ENCODE measurements at places on chromosomes 7 and 10. TPM values are rescaled to one million over a fixed set of nuclear protein-coding genes. Genes with fewer than 3 reads are reported as not detected.

The KCNH2 gene
- polyA plus RNA-seq: 6.4 TPM

The MAGI2 gene
- 1.1 TPM for polyA plus RNA-seq

The NKX2-3 gene
- polyA plus RNA-seq: not detected

The SPDYE2B gene
- polyA plus RNA-seq: not detected

The FAM24B gene
- 9.2 TPM for polyA plus RNA-seq

The ARHGAP22 gene
- polyA plus RNA-seq: 13.8 TPM

The CPA4 gene
- 243 TPM for polyA plus RNA-seq

DNA sequence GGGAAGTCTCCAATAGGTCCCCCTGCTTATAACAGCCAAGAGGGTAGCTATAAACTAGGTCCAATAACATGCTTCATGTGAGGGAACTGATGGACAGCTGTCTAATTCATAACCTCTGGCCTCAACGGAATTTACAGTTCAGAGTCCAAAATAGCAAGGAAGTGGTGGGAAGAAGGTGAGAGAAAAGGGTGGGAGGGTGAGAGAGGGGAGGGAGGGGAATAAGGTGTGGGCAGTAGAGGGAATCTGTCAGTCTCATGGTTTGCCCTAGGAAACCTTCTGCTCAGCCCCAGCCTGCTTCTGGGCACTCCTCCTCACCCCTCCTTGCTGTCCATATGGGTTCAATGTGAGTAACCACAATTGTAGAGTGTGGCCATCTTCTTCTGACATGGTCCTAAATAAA is 133.4 kb upstream of the ADO start:
- H3K27ac ChIP-seq: no peak overlapping the region
- H3K4me3 ChIP-seq: no peak overlapping the region
- DNase-seq: no peak

DNA sequence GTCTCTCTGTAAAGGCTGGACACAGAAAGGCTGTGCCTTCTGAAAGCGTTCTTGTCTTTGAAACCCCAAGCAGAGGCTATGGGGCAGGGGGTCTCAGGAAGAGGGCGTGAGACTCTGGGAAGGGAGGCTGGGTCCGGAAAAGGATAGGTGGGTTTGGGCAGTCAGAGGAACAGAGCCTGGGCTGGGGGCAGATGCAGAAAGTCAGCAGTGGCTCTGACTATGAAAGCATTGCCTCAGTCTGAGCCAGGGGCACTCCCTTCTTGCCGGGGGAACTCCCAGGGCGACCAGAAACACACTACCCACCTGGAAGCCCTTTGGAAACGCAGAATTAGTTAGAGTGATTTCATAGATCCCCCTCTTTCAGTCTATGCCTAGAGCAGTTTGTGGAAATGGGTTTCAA is 72.0 kb downstream of the VWA2 start:
- DNase-seq: no peak
- H3K4me1 ChIP-seq: no peaks in the 10 kb centered on the region
- H3K27ac ChIP-seq: no peak overlapping the region
- H3K27me3 ChIP-seq: no peaks in the 10 kb centered on the region
- no peak overlapping the region for H3K4me3 ChIP-seq

GRCh38 chr10:19169684-19170083 is 121.1 kb downstream of the MALRD1 start:
- DNase-seq: no peak
- H3K27ac ChIP-seq: no peak overlapping the region
- H3K4me1 ChIP-seq: no peaks in the 10 kb centered on the region
- H3K27me3 ChIP-seq: no peaks in the 10 kb centered on the region
- H3K36me3 ChIP-seq: no peaks in the 10 kb centered on the region
- no peak overlapping the region for H3K4me3 ChIP-seq

DNA sequence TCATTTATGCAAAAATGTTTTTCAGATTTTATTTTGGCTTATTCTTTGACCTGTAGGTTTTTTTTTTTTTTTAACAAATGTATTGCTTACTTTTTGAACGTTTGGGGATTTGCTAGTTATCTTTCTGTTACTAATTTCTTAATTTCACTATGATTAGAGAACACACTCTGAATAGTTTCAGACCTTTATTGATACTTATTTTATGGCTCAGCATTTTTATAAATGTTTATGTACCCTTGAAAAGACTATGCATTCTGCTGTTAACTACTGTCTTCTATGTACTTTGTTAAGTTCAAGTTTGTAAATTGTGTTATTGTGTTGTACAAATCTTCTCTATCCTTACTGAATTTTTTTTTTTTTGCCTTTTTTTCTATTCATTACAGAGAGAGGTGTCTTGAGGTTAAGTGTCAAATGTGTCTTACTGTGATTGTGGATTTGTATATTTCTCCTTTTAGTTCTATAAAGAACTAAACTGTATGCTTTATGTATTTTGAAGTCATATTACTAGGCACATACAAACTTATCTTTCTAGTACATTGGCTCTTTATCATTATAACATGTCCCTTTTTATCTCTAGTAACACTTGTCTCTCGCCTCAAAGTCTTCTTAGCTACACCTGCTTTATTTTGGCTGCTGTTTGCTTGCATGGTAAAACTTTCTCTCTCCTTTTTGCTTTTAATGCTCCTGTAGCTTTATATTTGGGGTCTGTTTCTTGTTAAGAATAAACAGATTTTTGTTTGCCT is 8.1 kb downstream of the MKLN1 start:
- peaks cover 20% of the 10 kb centered on the region for H3K36me3 ChIP-seq
- no peaks in the 10 kb centered on the region for H3K27me3 ChIP-seq
- H3K27ac ChIP-seq: no peak overlapping the region
- no peaks in the 10 kb centered on the region for H3K4me1 ChIP-seq
- H3K4me3 ChIP-seq: no peak overlapping the region

GRCh38 chr10:114188001-114188400 is 8.8 kb downstream of the TDRD1 start:
- H3K4me3 ChIP-seq: no peak overlapping the region
- no peak for DNase-seq
- no peak overlapping the region for H3K27ac ChIP-seq
- no peaks in the 10 kb centered on the region for H3K4me1 ChIP-seq
- no peaks in the 10 kb centered on the region for H3K36me3 ChIP-seq

GRCh38 chr10:14879124-14879927 is 660 bp downstream of the SUV39H2 start:
- H3K36me3 ChIP-seq: peaks cover 4% of the 10 kb centered on the region
- H3K4me3 ChIP-seq: peak overlapping the region; percentile 97
- peaks cover 19% of the 10 kb centered on the region for H3K4me1 ChIP-seq
- no peaks in the 10 kb centered on the region for H3K27me3 ChIP-seq
- H3K27ac ChIP-seq: peak overlapping the region; percentile 64
- no peak for DNase-seq

- H3K27ac ChIP-seq: no peak overlapping the region
- DNase-seq: no peak
- no peaks in the 10 kb centered on the region for H3K36me3 ChIP-seq
- peaks cover 42% of the 10 kb centered on the region for H3K4me1 ChIP-seq
- no peaks in the 10 kb centered on the region for H3K27me3 ChIP-seq
Observed at GRCh38 chr7:100486111-100486636, 2.4 kb downstream of the NYAP1 start.

DNA sequence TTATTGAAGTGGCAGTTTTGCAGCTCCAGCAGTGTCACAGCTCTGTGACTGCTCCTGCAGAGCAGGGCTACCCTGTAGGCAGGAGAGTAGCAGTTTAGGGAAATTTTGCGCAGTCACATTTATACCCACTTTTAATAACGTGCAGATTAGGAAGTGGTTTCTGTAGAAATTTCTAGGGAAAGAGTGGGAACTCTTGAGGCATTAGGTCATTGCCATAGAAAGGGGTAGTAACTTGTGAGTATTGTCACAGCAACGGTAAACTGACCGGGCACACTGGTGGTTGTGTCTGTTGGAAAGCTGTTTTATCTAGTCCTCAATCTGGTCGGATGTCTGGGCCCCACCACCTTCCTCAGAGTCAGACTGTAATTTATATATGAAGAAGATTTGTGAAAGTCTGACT is 51.9 kb downstream of the CDC14C start:
- H3K27ac ChIP-seq: no peak overlapping the region
- DNase-seq: no peak
- H3K4me3 ChIP-seq: no peak overlapping the region
- H3K36me3 ChIP-seq: no peaks in the 10 kb centered on the region
- no peaks in the 10 kb centered on the region for H3K4me1 ChIP-seq
- no peaks in the 10 kb centered on the region for H3K27me3 ChIP-seq

DNA sequence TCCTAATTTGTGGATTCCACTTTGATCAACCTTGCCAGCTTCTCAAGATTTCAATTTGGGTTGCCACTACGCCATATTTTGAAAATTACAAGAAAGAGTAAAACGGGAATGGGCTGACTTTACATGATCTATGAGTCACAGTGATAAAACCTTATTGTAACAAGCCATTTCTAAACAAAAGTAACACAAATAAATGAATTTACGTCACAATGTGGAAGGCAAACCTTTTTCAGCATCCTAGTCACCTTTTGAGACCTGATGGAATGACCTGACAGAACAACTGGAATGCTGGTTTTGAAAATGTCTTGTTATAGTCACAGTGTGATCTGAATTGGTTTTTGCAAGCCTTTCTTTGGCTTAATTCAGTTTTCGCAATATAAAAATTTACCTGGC is 85.9 kb downstream of the CDK6 start:
- H3K27ac ChIP-seq: no peak overlapping the region
- H3K27me3 ChIP-seq: no peaks in the 10 kb centered on the region
- peaks cover 22% of the 10 kb centered on the region for H3K4me1 ChIP-seq
- DNase-seq: no peak

DNA sequence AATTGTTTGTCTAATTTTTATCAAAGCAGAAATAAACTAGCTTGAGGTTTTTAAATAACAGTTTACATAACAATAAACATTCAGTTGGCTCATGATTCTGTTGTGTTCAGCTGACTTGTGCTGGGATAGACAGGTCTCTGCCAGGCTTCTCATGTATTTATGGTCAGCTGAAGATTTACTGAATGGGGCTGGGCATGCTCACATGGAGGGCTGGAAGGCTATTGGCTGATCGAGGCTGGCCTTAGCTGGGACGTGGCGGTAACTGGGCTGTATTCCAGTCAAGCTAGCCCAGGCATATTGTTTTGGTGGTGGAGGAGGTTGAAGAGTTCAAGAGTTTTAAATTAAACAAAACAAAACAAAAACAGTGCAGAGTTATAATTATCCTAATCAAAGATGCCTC is 251.0 kb upstream of the MTPN start:
- no peaks in the 10 kb centered on the region for H3K36me3 ChIP-seq
- H3K27ac ChIP-seq: no peak overlapping the region
- no peaks in the 10 kb centered on the region for H3K4me1 ChIP-seq

DNA sequence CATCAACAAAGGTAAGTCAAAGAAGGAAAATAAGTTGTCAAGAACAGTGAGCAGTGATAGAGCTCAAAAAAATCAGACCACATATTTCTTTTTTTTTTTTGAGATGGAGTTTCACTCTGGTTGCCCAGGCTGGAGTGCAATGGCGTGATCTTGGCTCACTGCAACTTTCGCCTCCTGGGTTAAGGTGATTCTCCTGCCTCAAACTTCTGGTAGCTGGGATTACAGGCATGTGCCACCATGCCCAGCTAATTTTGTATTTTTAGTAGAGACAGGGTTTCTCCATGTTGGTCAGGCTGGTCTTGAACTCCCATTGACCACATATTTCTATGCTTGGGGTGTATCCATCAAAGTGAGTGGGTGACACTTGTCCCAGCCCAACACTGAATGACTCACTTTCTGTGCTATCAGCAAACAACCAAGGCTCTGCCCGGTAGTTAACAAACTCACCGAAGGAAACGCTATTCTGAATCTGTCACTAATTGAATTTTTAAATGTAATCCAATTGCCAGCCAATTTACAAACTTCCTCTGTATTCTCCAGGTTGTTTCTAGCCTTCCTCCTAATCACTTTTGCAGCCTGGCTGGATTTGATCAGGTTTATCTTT is 19.6 kb upstream of the SMNDC1 start:
- DNase-seq: no peak
- H3K4me3 ChIP-seq: no peak overlapping the region
- H3K27me3 ChIP-seq: no peaks in the 10 kb centered on the region
- no peaks in the 10 kb centered on the region for H3K36me3 ChIP-seq
- H3K4me1 ChIP-seq: no peaks in the 10 kb centered on the region
